ENCODE measurements at places on chromosomes 11 and 22. TPM values are rescaled to one million over a fixed set of nuclear protein-coding genes. Genes with fewer than 3 reads are reported as not detected.

SCGB1C1 gene
- 0.76 TPM for polyA plus RNA-seq

ANGPTL5 gene
- 0.24 TPM for polyA plus RNA-seq

TSPAN18 gene
- 58.7 TPM for polyA plus RNA-seq

IFTAP gene
- polyA plus RNA-seq, result 48.4 TPM

SEPTIN3 gene
- polyA plus RNA-seq, result 1.6 TPM

SMTNL1 gene
- polyA plus RNA-seq, result 220 TPM

OR5M8 gene
- not detected for polyA plus RNA-seq

RASSF10 gene
- 0.13 TPM for polyA plus RNA-seq

DBX1 gene
- 6.6 TPM for polyA plus RNA-seq

KCNJ1 gene
- polyA plus RNA-seq, result 0.55 TPM

C22orf42 gene
- polyA plus RNA-seq, result not detected

SERPING1 gene
- 117 TPM for polyA plus RNA-seq

CCDC15 gene
- polyA plus RNA-seq, result 3.6 TPM

- DNase-seq, result no peak
Measured at GRCh38 chr11:124551987-124552386, 8.5 kb upstream of the OR8B12 start.

DNA sequence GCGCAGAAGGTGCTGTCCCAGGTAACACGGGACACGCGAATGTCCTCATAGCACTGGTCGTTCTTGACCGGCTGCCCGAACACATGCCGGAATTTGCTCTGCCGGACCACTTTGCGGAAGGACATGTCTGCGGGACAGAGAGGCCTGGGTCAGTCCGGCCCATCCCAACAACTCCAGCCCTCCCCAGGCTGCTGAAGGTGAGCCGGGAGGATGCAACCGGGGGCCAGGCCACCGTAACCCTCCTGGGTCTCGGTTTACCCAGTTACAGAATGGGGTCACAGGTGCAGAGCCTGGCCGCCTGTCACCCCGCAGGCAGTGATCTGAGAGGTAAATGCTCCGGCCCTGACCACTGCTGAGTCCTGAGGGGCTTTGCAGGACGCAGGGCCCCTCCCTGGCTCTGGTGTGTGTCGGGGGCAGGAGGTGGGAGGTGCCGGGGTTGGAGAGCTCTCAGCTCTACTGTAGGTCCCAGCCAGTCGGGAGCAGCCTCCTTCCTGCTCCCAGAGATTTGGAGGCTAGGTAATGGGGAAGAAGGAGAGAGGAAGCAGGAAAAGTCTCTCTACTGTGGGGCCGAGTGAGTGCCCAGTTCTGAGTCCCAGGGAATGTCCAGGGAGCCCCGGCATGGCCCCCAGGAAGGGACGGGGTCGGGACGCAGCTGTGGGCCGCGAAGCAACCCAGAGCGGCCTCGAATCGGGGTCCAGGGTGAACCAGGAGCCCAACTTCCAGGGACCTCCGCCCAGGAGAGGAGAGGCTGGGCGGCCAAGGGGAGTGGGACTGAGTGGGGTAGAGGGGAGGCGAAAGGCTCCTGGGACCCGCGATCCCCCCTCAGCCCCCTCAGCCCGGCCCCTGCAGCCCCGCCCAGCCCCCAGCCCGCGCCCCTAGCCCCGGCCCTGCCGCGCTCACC is 522 bp downstream of the CORO1B start:
- DNase-seq, result no peak

- no peak for DNase-seq
Measured at GRCh38 chr11:26734691-26735090, 12.8 kb upstream of the SLC5A12 start.

DNA sequence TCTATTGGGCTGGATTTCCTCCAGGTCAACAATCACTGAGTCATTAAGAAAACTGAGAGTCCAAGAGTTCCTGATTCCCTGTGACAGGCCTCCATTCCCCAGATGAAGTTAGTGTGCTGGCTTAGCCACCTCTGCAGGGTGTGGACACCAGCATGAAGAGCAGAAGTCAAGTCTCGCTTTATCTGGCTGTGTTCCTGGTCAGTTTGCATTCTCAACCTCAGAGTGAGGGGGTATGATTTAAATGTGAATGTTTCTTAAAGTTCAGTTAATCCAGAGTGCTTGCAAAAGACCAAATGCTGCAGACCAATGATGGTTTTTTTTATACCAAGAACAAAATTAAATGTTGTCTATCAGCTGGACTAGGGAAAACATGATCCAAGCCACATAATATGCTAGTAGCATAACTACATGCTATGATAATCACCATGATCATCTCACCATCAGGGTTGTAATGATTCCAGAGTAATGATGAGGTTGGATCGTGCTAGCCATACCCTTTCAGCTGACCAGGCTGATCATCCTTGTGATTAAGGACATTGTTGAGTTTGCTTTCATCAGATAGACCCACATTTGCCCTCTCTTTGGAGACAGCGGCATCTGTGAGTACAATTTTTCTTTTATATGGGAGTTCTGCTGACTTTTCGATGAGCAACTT is 145.8 kb upstream of the ARHGAP20 start:
- DNase-seq, result peak; percentile 92

- DNase-seq, result no peak
Measured at GRCh38 chr11:27468995-27469695, 3.4 kb downstream of the LGR4 start.

DNA sequence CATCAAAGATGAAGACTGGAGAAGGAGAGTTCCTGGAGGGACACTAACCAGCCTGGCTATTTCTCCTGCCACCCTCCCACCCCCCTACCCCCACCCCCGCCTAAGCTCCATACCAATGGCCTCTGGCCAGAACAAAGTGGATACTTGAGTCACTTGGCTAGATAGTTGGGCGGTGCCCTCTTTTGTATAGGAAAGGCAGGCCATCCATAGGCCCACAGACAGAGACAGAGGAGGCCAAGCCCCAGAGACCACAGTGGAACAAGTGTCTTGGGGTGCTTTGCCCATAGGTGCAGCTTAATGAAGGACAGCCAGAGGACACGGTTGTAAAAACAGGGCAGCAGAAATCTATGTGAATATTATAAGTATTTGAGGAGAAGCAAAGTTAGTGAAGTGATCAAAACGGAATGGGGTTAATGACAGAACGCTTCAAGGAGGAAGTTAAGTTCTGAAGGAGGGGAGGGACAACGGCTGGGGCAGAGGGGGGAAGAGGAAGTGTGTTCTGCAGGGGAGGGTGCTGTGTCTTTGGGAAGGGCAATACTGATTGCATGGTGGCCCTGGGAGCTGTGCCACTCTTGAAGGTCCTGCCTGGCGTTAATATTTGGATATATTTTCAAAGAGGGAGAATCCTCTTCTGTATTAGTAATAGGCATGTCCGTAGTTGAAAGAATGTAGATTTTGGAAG is 32.7 kb downstream of the FLI1 start:
- DNase-seq, result no peak

DNA sequence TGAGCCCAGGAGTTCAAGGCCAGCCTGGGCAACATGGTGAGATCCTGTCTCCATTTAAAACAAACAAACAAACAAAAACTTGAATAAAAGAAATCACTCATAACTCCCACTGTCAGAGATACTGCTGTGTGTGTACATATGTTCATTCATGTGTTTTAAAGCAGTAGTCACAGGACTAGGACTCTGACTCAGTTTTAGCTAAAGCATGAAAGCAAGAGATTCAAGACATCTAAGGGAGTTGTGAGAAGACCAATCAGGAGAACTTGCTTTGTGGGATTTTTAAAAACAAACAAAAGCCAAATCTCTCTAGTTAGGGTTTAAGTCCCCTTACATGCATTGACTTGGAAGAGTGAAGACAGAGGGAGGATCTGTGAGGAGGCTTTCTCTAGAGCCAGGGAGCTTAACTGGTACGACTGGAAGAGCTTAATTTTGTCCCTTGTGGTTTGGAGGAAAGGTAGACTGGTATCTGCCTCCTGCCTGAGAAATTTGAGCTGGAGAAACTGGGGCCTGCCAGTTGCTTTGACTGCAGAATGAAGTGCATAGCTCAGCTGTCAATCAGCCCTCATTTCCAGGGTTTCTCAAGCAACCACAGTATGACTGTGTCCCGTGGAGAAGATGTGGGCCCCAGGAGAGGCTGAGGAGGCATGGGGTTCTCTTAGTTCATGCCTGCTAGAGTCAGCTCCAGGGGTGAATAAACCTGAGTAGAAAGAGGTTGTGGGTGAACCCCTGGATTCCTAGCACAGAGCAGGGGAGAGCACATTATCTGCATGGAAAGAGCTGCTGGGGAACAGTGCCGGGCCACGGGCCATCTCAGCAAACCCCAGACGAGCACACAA is 30.6 kb downstream of the EXPH5 start:
- DNase-seq, result no peak

- no peak for DNase-seq
Measured at GRCh38 chr11:34636127-34636526, 15.2 kb downstream of the EHF start.

DNA sequence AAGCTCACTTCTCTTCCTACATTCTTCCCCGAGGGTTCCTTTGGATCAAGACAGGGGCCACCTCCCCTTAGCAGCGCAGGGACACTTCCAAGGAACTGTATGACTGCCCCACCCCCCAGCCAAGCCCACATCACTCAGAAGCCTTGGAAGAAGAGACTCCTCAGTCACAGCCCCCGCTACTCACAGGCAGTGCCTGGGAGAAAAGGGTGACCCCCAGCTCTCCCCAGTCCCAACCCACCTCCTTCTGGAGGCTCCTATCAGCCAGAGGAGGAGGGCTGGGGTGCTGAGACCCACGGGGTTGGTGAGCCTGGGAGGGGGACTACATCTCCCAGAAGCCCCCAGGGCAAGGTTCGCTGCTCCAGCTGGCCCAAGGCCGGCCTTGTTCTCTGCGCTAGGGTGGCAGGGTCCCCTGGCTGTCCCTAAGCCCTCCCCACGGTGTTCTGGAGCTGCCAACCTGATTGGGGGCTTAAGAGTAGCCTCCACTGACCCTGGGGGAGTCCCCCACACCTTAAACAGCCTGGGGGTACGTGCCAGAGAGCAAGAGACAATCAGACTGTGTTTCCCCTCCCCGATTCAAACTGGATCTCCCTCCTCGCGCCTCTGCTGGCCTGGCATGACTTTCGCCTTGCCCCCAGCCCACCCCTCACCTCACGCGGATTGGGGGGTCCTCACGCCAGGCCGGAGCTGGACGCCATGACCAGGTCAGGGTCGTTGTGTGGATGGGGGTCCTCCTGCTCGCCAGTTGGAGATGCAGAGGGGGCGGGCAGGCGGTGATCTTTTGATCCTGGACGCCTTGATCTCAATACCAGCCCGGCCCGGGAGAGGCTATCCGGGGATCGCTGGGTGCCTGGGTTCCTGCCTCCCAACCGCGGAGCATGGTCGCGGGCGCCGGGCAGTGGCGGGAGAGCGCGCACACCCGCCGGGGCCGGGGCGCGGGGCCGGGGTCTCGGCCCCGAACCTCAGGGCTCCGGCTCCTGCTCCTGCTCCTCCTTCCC is 838 bp downstream of the BCL9L start:
- DNase-seq, result peak; percentile 90

GRCh38 chr11:45468267-45468856 is 182.2 kb upstream of the SYT13 start:
- DNase-seq, result peak; percentile 16

GRCh38 chr11:10777393-10777793 is 26.3 kb downstream of the CTR9 start:
- no peak for DNase-seq

- no peak for DNase-seq
Measured at GRCh38 chr11:6156628-6157359, 13.3 kb downstream of the OR52B2 start.

DNA sequence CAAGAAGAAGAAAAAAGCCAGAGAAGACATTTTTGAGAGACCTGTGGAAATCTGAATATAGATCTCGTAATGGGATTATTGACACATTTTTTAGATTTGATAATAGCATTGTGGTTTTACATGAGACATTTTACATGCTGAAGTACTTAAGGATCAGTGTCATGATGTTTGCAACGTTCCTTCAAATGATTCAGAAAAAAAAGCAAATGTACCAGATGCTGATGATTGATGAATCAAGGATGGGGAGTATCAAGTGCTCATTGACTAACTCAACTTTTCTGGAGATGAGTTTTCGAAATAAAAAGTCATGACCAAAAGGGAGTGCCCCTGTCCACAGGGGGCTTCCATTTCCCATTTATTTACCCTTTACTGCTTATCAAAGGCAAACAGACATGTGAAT is 207.0 kb upstream of the SORL1-AS1 start:
- no peak for DNase-seq

DNA sequence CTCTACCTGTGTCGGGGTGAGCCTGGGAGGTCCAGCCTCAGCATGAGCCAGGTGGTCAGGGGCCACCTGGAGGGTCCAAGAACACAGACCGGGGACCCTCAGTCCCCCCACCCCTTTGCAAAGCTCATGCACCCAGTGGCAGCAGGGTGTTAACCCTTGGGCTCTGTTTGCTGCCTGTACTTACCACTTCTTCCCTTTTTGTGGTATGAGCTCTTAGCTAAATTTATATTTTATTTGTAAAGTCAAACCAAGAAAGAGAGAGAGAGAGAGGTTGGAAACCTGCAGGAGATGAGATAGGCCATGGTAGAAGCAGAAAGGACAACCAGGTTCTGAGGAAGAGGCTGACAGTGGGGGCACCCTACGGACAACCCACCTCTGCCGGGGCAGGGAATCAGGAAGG is 29.9 kb downstream of the IL10RA start:
- no peak for DNase-seq

DNA sequence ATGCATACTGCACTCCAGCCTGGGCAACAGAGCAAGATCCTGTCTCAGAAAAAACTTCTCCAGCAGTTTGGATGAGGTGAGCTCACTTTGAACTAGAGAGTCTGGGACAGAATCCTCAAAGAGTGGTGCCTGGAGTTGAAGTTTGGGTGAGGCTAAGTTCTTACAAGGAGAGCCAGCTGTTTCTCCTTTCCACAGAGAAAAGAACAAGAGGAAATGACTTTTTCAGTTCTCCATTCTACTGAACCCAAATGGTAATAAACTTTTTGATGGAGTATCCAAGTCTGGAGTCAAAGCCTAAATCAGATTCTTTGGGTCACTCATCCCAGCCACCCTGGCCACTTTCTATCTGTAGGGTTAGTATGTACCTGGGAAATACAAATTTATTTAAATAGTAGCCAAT is 102.7 kb downstream of the TRAF6 start:
- DNase-seq, result no peak

- no peak for DNase-seq
Measured at GRCh38 chr22:49433717-49434611, 393.7 kb downstream of the BRD1 start.

- DNase-seq, result no peak
Measured at GRCh38 chr11:12789596-12790215, 115.5 kb downstream of the TEAD1 start.

- peak; percentile 37 for DNase-seq
Measured at GRCh38 chr11:71447791-71448256, 369 bp downstream of the DHCR7 start.

All from muscle of back (tissue), 13 donors.